IMR-90 (cell line): ENCODE measurements at places on chromosomes 2 and 18. TPM values are rescaled to one million over a fixed set of nuclear protein-coding genes. Genes with fewer than 3 reads are reported as not detected.

GRCh38 chr18:77115192-77115953 lies 17.2 kb downstream of the MBP start:
- DNase-seq, result no peak

DNA sequence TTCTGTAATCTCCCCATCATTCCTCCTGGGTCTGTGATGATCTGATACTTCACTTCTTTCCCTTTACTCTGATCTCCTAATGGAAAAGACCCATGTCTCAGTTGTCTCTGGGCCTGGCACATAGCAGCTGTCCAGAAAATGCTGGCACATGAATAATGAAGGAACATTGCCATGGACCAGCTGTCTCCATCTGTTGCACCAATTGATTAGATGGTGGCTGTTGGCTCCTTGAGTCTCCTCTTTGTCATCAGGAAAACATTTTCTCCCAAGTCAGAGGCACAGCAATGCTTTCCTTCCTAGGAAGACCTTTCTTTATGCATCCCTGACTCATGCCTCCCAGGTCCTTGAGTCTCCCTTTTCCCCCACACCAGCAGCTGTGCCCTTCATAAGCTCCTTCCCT lies 286.2 kb upstream of the CXCR4 start:
- DNase-seq, result no peak

- DNase-seq, result no peak
Observed at GRCh38 chr2:108574332-108574731, 40.1 kb downstream of the LIMS1 start.

Gene FBXO36
- 1.2 and 1.3 TPM in 2 replicates for polyA plus RNA-seq
